ENCODE measurements at places on chromosomes 16 and 17. TPM values are rescaled to one million over a fixed set of nuclear protein-coding genes. Genes with fewer than 3 reads are reported as not detected.
A peak's percentile ranks its signal among the peaks of the same experiment; 100 is the strongest.

DNA sequence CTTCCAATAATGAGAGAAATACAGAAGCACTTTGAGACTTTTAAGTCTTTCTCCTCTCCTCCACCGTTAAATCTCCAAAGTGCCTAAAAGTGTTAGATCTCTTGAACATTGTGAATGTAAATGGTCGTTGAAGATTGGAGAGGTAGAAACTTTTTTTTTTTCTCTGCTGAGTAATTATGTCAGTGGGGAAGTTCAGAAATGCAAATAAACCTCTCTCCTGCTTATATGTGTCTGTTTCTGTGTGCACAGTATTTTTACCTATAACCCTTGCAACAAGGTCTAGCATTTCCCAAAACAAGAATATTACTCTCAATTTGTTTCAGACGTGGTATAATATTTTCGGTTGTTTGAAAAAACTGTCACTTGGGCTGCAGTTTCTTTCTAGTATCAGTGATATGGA, 833.6 kb upstream of the CDH8 start:
- no peaks in the 10 kb centered on the region for H3K4me1 ChIP-seq
- no peak overlapping the region for H3K4me3 ChIP-seq
- H3K27me3 ChIP-seq: no peaks in the 10 kb centered on the region
- H3K36me3 ChIP-seq: no peaks in the 10 kb centered on the region
- DNase-seq: no peak

- H3K36me3 ChIP-seq: no peaks in the 10 kb centered on the region
- no peak overlapping the region for H3K4me3 ChIP-seq
- no peak for DNase-seq
- no peaks in the 10 kb centered on the region for H3K4me1 ChIP-seq
- H3K27ac ChIP-seq: no peak overlapping the region
- no peaks in the 10 kb centered on the region for H3K27me3 ChIP-seq
Measured at GRCh38 chr17:44922746-44923470, 7.6 kb upstream of the GFAP start.

DNA sequence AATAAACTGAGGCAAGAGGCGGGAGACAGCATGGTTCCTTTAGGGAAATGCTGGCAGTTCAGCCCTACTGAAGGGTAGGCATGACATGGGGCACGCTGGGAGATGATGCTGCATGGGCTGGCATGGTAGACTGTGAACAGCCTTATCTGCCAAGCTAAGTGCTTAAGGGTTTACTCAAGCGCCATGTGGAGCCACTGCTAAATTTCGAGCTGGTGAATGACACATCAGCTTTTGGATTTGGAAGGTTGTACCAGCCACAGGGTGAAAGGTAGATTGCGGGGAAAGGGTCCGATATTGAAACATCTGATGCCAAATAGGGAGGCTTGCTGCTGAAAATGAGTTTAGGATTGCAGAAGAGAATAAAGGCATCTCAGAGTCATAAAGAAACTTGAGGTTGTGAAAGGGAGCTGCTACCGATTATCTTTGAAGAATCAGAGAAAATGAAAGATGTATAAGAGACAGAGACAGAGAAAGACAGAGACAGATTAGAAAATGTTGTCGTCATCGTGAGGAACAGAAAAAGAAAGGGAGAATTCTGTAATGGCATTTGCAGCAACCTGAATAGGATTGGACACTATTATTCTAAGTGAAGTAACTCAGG, 16.3 kb downstream of the PIK3R5 start:
- H3K27me3 ChIP-seq: no peaks in the 10 kb centered on the region
- no peaks in the 10 kb centered on the region for H3K4me1 ChIP-seq
- H3K4me3 ChIP-seq: no peak overlapping the region
- no peak overlapping the region for H3K27ac ChIP-seq

DNA sequence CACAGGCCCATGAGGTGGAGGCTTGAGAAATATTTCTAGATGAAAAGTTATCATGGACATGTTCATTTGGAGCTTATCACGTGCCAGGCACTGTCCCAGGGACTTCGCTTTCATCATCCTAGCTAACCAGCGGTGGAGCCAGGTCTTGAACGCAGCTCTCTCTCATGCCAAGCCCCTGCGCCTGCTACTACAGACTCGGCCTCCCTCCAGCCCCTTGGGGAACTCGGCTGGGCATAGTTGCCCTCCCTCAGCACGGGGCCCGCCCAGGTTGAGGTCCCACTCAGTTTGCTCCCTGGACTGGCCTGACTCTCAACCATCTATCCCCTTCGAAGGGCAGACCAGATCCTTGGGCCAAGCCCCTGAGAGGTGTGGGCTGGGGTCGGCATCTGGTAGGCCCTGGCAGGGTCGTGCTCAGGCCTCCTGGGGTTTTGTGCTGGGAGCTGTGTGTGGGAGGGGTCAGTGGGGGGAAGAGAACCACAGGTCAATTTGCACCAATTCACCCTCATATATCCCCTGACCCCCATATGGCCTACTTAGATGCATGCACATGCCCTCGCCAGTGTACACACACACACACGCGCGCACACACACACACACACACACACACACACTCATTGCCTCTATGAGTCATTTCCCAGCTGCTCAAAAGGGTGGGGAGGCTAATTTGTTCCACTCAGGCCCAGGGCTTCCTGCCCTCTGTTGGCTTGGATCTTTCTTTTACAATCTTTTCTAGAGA, 12.1 kb upstream of the SCN4A start:
- H3K27me3 ChIP-seq: no peaks in the 10 kb centered on the region
- H3K4me3 ChIP-seq: no peak overlapping the region
- H3K27ac ChIP-seq: peak overlapping the region; percentile 88
- no peaks in the 10 kb centered on the region for H3K36me3 ChIP-seq

DNA sequence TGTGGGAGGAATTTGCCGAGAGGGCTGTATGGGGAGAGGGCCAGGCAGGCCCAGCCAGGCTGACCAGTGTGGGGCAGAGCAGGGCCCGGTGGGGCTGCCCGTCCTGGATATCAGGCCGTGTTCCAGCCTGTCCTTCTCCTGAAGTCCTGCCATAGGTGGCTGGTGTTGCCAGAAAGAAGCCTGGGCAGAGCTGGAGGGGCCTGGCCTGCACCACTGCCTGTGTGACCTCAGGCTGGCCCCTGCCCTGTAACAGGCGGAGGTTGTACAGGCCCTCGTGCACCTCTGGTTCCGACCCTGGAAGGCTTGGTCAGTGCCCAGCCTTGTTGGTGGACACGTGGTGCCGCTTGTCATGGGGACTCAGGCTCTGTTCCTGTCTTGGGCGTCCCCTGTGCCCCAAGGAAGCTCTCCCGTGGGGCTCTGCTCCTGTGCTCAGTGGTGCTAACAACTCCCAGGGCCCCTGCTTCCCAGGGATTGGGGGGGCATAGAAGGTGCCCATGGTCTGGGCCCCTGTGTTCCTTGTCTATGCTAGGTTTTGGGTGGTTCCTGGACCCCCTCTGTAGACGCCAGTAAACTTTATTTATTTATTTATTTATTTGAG, 33.3 kb downstream of the ADCY7 start:
- no peaks in the 10 kb centered on the region for H3K27me3 ChIP-seq
- H3K4me1 ChIP-seq: no peaks in the 10 kb centered on the region
- no peaks in the 10 kb centered on the region for H3K36me3 ChIP-seq
- no peak overlapping the region for H3K27ac ChIP-seq
- no peak overlapping the region for H3K4me3 ChIP-seq

- H3K27me3 ChIP-seq: no peaks in the 10 kb centered on the region
- H3K36me3 ChIP-seq: peaks cover 25% of the 10 kb centered on the region
- peaks cover 34% of the 10 kb centered on the region for H3K4me1 ChIP-seq
- no peak for DNase-seq
- no peak overlapping the region for H3K27ac ChIP-seq
Measured at GRCh38 chr17:2388020-2388682, 12.7 kb downstream of the MNT start.

DNA sequence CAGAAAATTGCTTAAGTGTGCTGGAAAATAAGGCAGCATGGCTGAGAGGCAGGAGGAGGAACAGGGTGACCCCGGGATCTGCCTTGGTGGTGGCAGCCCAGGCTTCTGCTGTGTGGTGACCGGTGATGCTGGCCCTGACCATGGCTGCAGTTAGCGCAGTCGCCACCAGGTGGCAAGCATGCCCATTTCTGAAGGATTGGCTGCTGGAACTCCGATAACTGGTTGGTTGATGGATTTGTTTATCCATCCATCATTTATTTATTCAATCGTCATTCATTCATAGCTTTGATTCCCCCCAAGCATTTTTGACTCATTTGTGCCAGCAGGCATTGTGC, 29.1 kb upstream of the ITGA3 start:
- H3K27ac ChIP-seq: peak overlapping the region; percentile 25
- H3K4me3 ChIP-seq: peak overlapping the region; percentile 44
- H3K36me3 ChIP-seq: no peaks in the 10 kb centered on the region
- no peaks in the 10 kb centered on the region for H3K27me3 ChIP-seq

DNA sequence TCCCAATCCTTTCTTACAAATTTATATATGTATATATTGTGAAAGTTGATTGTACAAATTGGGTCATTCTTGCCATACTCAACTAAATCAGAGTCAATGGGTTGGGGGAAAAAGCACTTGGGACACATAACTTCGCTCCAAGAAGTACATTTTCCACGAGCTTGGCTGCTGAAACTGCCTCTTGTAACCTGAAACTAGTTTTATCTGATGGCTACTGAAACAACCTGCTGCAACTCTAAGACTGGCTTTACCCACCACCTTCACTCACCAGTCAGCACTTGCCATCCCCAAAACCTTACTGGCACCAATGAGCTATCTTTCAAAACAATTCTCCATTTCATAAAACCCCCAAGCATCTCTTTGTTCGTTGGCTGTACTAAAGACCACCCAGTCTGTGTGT, 14.5 kb upstream of the MYCBPAP start:
- H3K27me3 ChIP-seq: no peaks in the 10 kb centered on the region
- no peaks in the 10 kb centered on the region for H3K4me1 ChIP-seq
- DNase-seq: no peak
- no peaks in the 10 kb centered on the region for H3K36me3 ChIP-seq
- H3K4me3 ChIP-seq: no peak overlapping the region

The ASGR2 gene
- 2.7 TPM for total RNA-seq

The KRTAP16-1 gene
- not detected for total RNA-seq

The CDRT15 gene
- not detected for total RNA-seq

The HAS3 gene
- 25.8 TPM for total RNA-seq

Measured in vagina (tissue), 2 donors.